Cerebellar nuclear complex (tissue), 1 donor: ENCODE measurements at places on chromosomes 1 and 21.

DNA sequence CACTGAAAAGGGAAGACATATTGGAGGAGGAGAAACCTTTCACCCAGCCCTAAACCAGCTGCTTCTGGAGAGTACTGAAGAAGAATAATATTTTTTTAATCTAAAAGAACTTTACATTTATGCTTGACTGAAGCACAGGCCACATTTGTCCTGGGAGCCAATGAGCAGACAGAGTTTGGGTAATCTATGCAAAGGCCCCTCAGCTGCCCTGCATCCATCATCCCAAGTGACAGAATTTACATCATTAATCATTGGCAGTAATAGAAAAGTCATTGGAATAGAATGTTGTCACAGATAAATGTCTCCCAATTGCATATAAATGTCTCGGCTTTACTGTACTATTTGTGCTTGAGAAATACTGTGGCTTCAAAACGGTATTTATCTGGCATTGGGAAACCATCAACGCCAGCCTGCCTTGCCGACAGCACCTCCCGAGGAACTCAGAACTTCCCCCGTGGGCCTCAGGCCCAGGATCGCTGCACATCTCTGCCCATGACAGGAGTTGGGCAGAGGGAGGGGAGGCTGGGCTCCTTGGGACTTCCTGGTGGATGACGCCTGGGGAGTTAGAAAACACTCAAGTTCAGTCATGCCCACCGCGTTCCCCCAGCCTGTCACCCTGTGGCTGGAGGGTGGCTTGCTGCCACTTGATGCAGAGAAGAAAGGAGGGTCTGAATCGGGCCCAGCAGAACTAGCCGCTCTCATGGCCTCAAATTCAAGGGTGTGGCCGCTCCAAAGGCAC lies 133.1 kb downstream of the CAMTA1 start:
- no peak for DNase-seq

DNA sequence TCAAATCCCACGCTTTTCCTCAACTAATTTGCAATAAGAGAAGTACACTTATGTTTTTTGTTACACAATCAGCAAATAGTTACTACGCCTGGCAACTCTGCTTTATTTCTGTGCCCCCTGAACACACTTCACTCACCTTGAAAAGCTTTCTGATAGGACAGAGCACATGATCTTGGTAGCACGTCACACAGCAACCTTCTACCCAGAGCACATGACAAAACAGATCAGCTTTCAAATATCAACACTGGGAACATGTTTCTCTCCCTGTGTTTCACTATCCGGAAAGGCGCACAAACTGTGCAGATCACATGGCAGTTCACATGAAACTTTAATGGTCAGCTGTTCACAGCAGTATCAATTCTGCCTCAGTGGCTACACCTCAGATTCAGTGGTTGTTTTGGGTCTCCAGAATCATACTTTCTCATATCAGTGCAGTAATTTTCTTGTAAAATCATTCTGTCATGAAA lies 2.2 kb downstream of the SLC19A2 start:
- DNase-seq: no peak

- no peak for DNase-seq
Observed at GRCh38 chr1:154725865-154726264, 117.9 kb upstream of the ADAR start.

DNA sequence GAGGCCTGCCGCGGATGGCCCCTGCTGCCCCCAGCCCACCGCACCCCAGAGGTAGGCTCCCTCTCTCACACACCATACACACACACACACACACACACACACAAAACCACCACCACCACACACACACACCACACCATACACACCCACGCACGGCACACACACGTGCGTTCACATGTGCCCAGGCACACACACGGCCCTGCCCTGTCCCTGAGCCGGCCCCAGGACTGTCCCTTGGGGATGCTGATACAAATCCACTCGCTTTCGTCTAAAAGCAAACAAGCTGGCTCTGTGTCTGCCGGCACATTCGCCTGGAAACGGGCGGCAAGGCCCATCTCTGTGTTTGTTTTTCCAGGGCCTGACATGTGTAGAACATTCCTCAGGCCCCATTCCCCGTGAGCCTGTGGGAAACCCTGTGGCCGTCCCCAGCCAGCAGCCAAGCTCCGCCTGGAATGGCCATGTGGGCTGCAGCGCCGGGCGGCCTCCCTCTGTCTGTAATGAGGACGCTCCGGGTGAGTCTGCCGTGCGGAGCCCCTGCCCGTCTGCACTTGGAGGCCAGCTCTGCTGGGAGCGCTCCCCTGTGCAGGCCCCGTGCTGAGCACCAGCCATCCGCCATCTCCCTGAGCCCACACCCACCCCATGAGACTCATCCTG lies 67.4 kb downstream of the DMRTB1 start:
- no peak for DNase-seq

GRCh38 chr1:232048481-232048880 lies 421.9 kb downstream of the DISC1 start:
- DNase-seq: no peak

DNA sequence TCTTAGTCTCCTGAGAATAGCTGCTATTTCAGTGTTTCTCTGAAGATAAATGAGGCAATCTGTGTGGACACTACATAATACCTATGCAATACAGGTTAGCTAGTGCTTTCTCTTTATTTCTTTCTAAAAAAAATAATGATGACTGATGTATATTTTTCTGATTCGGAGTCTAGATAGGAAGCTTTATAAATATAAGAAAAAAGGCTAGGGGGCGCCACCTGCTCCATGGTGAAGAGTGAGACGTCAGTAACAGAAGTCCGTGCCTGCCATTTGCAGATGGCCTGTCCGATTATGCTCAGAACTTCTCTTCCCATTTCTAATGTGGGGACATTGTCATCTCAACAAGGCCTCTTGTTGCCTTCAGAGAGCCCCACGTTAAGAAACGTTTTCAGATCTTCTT lies 26.4 kb downstream of the QSOX1 start:
- DNase-seq: no peak

GRCh38 chr1:170670802-170671628 lies 7.1 kb downstream of the PRRX1 start:
- no peak for DNase-seq

GRCh38 chr1:96722958-96723357 lies 1.4 kb downstream of the PTBP2 start:
- no peak for DNase-seq

DNA sequence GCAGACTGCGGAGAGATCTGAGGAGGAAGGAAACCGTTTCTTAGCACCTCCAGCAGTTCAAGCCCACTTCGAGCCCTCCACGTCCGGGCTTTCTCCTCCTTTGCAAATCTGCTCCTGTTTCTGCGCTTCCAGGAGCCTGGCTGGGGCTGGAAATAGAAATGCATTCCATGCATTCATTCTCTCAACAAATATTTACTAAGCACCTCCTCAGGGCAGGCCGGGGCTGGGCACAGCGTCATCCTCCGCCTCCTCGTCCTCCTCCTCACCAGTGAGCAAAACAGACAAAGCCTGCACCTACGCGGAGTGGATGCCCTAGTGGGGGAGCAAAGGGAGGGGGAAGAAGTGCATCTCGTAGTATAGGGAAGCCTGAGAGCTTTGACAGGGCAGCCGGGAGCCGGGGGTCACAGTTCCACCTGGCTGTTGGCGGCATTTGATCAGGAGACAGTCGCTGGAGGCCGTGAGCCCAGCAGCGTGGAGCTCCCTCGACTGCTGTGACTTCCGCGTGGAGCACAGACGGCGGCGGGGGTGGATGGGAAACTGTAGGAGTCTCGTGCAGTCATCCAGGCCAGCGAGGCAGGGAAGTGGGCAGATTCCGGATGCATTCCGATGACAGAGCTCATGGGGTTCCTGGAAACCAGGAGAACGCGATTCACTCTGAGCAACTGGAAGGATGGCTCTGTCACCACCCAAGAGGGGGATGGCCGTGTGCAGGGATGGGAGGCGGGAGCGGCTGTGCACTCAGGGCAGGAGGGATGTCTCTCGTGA lies 93.5 kb downstream of the SIK1 start:
- DNase-seq: no peak

DNA sequence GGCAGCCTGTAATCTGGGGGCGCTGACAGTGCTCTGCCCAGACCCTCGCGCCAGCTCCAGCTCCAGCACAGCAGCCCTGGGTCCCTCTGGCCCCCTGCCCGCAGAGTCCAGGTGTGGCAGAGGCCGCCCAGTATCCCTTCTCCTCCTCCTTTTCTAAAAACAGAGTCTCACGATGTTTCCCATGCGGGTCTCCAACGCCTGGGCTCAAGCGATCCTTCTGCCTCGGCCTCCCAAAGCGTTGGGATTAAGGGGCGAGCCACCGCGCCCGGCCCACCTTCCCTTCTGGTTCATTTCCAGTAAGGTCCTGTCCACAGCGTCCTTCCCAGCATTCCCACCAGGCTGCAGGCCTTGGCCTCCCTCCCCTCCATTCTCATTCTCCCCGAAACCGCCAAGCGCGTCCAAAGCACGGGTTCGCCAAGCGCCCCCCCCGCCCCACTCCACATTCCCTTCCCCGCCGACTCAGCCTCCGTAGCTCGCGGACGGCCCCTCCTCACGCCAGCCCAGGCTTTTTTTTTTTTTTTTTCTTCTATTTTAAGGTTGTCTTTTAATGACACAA lies 2.0 kb upstream of the PCBP3 start:
- DNase-seq: peak; percentile 3

DNA sequence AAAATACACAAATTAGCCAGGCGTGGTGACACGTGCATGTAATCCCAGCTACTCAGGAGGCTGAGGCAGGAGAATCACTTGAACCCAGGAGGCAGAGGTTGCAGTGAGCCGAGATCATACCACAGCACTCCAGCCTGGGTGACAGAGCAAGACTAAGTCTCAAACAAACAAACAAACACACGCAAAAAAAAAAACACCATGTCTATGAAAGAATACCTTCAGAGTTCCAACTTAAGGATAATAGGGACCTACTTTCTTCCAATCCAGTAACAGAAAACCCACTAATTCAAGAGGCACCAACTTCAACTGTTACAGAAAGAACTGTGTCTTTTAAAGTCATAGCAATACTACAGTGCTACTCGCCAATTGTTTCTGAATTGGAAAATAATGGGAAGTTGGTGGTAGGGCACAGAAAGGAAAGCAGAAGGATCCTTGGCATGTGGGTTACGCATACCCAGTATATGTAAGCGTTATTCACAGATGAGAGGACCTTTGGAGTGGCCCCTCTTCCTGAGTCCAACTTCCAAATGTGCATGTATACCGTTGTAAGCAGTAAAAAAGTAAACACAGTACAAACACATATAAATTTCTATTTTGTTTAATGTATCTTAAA lies 87.0 kb downstream of the ACBD6 start:
- no peak for DNase-seq

- DNase-seq: no peak
Observed at GRCh38 chr1:34796990-34797389, 4.2 kb downstream of the GJA4 start.

DNA sequence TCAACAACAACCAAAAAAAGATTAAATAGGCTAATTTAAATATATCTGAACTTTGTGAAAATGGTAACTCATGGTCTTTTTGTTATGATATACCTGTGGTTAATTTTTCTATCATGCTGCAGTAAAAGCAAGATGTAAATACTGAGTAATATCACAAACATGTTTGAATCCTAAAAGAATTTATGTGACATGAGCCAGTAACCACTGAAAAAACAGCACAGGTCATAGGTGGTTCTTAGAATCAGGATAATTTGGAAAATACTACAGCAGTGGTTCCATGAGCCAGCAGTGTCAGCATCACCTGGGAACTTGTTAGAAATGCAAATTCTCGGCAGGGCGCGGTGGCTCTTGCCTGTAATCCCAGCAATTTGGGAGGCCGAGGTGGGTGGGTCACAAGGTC lies 4.1 kb downstream of the ATP5IF1 start:
- no peak for DNase-seq

GRCh38 chr1:46575300-46575699 lies 23.9 kb upstream of the KNCN start:
- no peak for DNase-seq

DNA sequence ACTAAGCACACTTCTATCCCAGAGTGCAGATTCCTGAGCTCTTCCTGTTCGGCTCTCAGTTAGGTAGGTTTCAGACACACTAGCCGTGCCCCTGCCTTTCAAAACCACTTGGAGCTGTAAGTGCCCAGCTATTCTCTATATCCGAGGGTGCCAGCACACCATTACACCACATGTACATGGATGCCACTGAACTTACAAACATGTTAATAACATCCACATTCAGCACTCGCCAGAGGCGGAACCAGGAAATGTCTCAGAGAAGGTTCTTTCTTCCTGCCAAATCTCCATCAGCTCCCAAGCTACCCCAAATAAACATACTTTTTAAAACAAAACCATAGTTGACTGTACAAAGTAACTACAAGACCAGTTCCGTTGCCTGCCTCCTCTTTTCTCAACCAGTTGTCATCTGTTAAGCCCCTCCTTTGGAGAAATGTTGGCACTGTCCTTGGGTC lies 78.4 kb upstream of the CTTNBP2NL start:
- DNase-seq: no peak

DNA sequence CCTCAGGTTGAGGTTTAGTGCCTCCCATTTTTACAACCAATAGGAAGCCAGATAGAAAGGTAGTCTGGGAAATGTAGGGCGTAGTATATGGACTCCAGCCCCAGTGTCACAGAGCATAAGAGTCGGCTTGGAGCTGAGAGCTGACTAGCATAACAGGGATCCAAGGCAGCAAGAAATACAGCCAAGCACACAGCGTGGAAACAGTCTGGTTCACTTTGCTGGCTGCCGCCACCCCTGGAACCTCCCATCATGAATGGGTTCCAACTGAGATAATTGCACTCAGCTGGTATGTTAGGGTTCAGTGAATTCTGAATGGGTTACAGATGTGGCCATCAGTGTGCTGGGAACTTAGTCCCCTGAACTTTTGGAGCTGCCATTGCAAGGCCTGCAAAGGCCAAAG lies 76.7 kb upstream of the GPR88 start:
- no peak for DNase-seq

DNA sequence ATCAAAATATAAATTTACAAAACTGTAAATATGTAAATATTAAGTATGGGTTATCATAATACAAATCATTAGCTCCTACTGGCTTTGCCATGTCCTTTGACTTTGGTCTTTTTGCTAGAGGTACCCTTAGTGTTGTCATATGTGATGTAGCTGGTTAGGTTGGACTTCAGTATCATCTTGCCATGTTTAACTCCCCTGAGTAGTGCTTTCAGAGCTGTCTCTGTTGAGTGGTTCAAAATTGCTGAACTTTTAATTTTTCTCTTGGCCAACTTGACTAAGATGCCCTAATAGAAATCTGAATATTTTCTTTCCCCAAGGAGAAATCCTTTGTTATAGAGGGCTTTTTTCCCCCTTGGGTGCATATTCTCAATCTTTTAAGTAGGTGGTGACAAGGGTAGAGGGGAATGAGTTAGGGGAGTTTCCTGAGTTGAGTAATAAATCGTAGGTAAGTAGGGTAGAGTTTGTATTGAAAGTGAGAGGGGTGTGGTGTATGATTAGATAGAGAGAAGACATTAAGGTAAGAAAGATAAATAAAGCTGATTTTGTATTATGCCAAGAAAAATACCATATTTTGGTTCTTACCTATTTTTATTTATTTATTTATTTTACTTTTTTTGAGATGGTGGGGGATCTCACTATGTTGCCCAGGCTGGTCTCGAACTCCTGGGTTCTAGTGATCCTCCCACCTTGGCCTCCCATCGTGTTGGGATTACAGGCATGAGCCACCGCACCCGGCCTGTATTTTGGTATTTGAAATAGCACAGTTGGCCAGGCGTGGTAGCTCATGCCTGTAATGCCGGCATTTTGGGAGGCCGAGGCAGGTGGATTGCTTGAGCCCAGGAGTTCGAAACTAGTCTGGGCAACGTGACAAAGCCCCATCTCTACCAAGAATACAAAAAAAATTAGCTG lies 21.8 kb downstream of the RPRD2 start:
- DNase-seq: no peak

GRCh38 chr1:162690672-162691434 lies 58.6 kb downstream of the DDR2 start:
- no peak for DNase-seq
